Activated T-cell treated with anti-CD3 and anti-CD28 coated beads for 4 hours (primary cell): ENCODE measurements at places on chromosomes 11 and 22.

DNA sequence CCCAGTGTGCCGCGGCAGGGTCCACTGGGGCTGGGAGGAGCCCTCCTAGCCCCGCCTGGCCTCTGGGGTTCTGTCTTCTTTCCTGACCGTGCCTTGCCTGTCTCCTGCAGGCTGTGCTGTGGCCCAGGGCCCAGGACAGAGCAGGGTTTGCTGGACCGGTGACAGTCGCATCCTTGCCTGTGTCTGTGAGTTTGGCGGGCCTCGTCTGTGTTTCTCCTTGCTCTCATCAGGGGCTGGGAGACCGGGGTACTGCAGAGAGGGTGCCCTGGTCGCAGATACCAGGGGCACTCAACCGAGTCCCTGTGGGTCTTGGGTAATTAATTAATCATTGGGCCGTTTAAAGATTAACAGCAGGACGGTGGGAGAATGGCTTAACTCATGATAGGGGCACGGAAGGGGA is 29.9 kb downstream of the RPL3 start:
- DNase-seq = no peak

GRCh38 chr11:47940904-47941649 is 39.3 kb upstream of the PTPRJ start:
- no peak for DNase-seq

DNA sequence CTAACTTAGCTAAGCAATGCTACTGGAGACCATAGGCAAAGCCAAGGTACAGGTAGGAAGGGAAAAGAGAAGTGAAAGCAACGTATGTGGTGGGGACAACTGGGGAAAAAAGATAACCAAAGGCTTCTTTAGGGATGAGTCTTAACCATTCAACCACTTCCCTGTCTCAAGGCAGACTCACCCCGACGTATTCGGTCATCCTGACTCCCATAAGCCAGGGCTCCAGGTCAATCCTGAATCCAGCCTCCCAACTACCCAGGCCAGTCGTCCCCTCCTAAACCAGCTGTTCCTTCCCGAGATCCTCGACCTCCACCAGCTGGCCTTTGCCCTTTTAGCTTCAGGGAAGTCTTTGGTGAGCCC is 330 bp downstream of the ACP2 start:
- DNase-seq = no peak

DNA sequence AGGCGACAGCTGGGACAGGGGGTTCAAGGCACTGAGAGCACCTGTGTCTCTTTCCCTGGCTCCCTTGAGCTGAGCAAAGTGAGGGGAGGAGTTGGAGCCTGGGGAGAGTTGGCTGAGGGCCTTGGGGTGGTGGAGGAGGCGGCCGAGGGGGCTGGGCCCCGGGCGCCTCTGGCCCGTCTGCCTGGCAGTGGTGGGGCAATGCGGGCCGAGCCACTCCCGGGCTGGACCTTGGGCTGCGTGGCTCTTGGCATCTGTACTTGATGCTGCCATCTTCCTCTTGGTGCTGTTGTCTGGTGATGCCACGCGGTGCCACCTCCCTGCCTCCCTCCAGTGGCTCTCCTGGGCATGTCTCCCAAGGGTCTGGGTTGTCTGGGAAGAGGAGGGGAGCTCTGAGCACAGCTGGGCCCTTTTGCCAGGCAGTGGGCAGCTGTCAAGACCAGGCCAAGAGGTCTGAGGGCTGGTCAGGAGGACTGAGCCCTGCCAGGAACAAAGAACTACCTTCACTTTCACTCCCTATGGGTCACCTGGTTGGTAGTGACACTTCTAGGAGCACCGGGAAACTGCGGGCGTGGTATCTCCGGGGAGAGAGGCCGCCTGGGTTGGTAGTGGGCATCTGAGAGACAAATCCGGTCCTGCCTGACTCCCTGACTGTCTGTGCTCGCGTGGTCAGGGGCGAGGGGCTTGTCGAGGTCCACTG is 1.3 kb downstream of the GRIK4 start:
- DNase-seq = no peak

DNA sequence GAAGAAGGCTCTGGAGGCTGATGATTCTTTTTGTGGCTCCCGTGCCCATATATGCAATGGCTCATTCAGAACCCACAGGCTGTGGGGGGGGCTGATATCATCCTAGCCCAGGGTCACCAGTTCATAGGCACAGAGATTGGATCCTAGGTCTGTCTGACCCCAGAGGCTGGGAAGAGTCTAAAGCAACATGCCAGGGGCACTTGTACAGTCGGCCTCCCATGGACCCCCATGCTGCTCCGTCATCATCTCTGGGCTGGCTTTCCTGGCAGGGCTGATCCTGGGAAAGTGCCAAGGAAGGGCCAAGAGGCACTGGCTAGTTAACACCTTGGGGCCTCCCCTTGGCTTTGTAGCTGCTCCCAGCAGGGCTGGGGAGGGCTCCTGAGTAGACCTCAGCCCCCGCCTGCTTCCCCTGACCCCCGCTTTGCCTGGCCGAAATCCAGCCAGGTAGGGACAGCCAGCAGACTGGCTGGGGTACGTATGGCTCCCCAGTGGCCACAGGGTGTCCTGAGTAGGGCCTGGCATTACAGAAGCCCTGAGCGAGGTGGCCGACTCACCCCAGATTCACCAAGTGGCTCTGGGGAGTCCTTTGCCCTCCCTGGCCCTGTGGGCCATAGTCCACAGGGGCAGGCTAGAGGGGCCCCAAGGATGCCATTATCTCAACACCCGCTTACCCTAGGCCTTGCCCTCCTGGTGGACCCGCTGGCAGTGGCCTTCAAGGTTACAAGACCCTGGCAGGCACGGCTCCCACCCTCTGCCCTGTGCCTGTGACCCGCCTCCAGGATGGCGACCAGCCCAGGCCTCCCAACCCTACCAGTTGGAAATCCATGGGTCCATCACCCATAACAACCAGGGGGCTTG is 22.5 kb downstream of the FADS3 start:
- DNase-seq = no peak

- DNase-seq = no peak
Measured at GRCh38 chr22:35328472-35328885, 28.8 kb downstream of the TOM1 start.

GRCh38 chr11:2509481-2510001 is 64.7 kb downstream of the KCNQ1 start:
- DNase-seq = no peak

DNA sequence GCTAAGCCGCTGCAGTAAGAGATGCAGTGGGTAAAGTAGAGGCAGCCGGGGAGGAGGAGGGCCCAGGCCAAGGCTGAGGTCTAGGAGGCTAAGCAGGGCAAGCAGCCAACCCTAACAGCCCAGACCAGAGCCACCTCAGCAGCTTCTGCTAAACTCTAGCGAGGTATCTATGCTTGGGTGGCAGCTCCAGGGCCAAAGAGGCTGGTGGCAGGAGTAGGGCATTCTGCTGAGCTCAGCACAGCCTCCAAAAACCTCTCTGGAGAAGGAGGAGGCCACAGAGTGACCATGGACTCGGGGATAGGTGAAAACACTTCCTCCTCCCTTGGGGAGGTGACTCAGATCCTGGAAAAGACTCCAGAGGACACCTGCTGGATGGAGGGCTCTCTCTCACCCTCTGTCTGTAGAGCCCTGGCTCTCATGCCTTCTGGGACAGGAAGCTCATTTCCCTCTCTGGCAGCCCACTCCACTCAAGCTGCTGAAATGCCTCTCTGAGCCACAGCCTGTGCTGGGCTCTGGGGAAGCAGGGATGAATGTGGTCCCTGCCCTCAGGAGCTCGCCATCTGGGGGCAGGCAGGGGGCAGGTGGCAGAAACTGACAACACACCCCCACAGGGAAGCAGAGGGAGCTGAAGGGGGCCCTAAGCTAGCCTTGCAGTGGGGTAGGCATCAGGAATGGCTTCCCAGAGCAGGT is 16.5 kb upstream of the TPBGL start:
- no peak for DNase-seq

DNA sequence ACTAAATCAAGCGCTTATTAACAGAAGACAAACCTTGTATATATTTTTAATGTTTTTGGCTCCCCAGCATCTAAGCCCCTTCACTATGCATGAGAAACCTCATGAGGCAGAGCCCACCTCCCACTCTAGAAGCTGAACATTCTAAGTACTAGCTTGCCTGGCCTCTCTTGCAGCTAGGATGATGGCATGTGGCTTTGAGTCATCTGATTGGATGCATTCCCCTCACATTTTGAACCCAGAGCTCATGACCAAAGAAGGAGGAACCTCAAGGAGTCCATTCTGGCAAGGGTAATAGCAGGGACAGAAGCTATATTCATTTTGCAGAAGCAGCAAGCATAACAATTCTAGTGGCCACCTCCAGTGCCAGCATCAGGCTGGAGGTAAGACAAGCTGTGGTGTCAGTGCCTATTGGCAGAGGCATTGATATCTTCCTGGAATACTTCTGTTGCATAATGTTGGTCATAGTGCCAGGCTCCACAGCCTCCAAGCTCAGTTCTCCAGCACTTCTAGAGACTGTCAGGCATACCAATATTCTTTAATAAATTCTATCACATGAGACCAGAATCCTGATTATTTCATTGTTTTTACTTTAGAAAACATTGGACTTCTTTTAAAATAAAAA is 14.2 kb upstream of the ZC3H12C start:
- no peak for DNase-seq

DNA sequence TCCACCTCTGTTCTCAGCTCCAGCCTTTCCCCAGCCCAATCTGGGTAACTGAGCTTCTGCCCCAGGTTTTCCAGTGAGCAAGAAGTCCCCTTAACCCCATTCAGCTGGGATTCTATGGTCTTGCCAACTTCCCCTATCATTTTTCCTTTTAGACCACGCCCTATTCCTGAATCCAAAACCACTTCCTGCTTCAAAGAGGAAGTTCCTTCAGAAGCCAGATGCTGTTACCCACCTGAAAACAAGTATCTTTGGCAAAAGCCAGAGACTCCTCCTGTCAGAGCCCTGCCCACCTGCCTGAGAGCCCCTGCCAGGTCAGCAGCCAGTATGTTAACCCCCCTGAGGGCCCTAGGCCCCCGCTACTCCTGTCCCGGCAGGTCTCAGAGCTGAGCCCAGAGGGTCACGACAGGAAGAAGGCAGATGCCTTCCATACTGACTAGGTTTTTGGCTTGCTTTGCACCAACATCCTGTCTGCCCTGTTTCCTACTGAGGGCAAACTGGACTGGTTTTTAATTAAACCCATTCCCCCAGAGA is 20.3 kb upstream of the MICAL2 start:
- no peak for DNase-seq

DNA sequence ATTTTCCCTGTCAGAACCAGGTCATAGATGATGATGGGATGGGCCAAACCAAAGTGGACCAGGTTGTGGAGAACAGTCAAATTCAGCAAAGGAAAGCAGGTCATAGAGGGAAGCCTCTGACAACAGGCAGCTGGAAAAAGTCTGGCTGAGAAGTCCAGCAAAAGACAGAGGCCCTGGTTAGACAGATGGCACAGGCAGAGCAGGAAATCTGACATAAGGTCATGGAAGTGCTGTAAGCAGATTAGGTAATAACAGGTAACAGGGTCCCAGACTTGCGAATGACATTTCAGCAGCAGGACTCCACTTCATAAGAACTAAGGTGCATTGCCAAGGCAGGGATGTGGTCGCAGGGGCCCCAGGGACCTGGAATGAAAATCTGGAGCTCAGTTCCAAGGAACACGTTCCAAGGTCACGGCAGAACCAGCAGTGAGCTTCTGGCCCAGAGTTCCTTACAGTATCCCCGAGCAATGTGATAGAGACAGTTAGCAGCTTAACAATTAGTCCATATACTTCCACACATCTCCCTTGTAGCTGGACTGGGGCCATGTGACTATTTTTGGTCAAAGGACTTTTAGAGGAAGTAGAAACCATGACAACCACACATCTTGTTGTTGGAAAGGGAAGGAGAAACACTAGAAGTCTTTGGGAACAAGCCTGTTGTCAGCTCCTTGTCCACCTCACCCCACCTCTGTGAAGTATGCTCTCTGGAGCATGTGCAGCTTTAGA is 75.4 kb downstream of the ME3 start:
- no peak for DNase-seq

GRCh38 chr22:48876951-48877350 is 950.7 kb downstream of the BRD1 start:
- DNase-seq = no peak

- no peak for DNase-seq
Measured at GRCh38 chr11:87228820-87229219, 191.1 kb downstream of the TMEM135 start.
